ENCODE measurements at places on chromosomes 1 and 21.
A peak's percentile ranks its signal among the peaks of the same experiment; 100 is the strongest.

DNA sequence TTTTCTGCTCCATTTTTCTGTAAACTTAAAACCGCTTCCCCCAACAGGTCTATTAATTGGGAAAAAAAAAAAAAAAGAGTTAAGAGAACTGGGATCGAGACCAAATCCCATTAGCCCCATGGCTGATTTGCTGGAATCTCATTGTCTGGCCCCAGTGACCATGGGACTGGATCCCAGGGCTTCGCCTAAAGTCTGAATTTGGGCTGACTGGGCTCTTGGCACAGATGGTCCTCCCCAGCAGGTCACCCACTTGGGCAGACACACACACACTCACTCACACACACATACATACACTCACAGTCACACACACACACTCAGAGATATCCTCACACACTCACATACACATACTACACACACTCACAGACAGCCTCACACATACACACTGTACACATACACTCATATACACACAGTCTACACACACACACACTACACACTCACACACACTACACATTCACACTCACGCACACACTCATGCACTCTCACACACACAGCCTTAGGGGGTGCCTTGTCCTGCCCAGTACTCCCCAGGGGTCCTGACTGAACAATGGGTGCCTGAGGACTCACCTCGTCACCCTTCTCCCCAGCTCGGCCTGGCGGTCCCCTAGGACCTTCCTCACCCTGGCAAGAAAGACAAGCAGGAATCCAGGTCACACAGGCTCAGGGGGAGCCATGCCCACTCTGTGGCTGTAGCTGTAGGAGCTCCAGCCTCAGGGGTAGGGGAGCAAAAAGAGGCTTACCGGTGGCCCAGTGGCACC is 7.5 kb downstream of the COL9A2 start:
- peak; percentile 33 for DNase-seq

DNA sequence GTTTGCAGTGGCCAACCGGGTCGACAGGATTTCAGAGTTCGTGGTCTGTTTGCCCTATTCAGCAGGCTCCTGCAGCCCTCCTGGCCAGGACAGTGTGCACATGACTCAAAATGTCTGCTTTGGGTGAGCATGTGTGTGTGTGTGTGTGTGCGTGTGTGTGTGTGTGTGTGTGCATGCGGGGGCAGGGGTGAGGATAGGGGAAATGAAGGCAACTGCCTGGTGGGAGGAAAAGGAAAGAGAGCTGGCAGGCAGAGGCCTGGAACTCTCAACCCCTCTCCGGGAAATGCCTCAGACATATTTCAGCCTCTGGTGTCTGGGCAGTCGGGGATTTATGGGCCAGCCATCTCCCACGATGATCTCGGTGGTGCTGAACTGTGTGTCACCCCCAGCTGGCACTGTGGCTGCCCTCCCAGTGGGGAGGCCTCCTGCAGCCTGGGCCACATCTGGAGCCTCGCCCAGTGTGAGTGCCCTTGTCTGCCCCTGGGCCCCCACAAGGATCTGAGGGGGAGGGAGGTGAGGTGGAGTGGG is 15.2 kb downstream of the CDCP2 start:
- DNase-seq = no peak

- no peak for DNase-seq
These were observed 239.1 kb upstream of the IRF2BP2 start for GRCh38 chr1:234848972-234849649.

DNA sequence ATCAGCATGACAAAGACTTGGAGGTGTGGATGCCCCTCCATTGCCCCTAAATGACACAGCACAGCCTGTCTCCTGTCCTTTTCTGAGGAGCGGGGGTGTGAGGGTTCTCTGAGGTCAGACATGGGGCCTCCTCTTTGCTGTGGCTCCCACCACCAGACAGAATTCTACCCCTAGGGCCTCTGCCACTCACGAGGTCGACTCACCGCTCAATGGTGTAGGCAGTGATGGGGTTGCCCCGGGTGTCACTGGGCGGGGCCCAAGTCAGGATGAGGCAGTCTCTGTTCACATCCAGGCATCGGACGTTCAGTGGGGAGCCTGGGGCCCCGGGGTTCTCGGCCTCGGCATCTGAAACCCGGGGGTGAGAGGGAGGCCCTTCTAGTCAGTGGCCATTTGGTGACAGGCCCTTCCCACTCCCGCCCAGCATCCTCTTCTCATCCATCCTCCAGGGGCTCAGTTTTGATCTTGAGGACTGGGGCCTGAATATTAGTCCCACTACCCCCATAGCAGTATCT is 19.9 kb downstream of the MYOM3 start:
- DNase-seq = no peak

DNA sequence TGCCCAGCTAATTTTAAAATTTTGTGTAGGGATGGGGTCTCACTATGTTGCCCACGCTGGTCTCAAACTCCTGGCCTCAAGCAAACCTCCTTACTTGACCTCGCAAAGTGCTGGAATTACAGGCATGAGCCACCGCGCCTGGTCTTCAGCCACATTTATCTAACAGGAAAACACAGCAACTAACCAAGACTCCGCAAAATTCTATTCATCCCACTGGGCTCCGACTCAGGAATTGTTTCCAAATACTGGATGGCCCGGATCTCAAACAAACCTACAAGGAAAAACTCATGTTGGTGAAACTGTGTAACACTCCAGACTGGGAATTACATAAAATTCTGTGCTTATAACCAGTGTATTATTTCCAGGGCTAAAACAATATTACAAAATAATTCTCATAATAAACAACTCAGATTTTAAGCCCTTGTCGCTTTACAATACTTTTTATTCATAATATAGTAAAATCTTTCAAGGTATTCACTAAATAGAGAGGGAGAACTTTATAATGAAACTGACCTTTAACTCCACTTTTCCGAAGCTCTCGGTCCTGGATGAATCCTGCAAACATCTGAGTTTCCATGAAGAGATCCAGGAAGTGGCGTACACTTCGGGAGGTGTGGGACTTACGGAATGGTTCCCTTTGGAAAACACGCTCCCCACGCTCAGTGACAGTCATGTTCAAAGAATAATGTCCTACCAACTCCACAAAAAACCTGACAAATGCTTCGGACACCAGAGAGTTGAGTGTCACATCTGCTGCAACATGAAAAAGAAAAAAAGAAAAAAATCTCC is 6.0 kb upstream of the BCAS2 start:
- DNase-seq = no peak

DNA sequence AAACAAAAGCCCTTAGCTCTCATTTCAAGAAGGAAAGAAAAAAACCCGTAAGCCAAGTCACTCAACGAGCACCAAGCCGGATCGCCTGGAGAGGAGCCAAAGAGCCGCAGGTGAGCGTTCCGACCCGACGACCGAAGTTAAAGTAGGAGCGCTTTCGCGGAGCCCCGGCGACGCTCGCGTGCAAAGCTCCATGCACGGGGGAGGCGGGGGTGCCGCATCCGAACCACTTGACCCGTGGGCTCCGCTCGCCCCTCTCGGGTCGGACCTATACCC is 382 bp downstream of the GPBP1L1 start:
- peak; percentile 61 for DNase-seq

DNA sequence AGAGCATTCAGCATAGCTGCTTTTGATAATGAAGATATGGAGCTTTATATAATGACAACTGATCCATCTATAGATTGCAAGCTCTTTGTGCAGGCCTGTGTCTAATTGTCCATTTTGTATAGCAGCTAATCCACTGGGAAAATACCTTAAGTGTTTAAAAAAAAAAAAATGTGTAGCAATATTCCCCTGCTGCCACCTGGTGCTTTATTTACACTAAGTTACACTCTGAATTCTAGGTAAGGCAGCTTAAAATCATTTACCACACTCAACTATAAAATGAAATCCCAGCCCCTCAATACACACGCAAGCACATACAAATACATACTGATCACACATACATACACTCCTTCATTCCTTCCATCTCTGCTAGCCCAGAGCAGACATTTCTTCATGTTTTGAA is 49.1 kb upstream of the BCL9 start:
- DNase-seq = no peak

- no peak for DNase-seq
These were observed 121.0 kb upstream of the TSPAN2 start for GRCh38 chr1:115210302-115210711.

DNA sequence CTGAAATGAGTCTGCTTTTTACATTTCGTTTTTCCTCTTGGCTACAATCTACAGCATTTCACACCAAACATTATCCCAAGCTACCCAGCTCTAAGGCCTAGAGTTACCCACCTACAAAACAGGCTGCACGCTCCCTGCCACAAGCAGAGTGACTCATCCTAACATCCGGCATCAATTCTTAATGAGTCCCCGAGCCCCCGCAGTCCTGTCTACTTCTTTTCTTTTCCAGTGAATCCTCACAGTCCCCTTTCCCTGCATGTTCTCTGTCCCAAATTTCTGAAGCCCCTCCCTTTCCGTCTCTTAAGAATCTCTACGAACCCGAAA is 650 bp downstream of the PCNX2 start:
- DNase-seq = peak; percentile 34

- no peak for DNase-seq
These were observed 251.1 kb downstream of the NPHP4 start for GRCh38 chr1:5740865-5741860.

Measured in cerebellar cortex (tissue), 1 donor.